NCI-H1048 (cell line): ENCODE measurements at places on chromosomes 16 and 17.

DNA sequence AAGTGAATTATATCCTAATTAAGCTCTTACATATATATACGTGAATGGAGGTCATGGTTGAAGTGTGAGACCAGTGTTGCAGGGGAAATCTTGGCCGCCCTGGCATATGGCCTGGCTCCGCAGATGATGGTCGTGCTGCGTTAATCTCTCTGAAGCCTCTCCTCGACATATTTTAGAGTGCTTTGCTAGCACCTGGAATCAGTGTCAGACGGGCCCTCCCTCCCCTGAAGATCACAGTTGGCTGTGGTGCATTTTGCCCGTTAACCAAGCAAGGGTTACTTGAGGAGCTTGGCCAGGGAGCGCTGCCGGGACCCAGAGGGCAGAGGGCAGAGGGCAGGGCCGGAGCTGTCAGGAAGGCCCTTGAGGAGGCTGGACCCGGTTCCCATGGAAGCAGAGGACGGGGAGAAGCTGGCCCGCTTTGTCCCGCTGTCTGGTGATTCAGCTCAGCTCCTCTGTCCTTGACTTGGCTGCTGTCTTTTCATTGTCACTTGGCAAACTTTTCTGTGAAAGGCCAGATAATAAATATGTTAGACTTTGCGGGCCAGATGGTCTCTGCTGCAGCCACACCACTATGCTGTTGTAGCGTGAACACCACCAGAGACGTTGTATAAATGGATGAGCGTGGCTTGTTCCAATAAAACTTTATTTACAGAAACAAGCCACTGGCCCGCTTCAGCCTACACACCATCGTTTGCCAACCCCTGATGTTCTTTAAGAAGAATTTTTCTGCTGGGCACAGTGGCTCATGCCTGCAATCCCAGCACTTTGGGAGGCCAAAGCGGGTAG, 32.3 kb downstream of the CIBAR2 start:
- no peak for DNase-seq

DNA sequence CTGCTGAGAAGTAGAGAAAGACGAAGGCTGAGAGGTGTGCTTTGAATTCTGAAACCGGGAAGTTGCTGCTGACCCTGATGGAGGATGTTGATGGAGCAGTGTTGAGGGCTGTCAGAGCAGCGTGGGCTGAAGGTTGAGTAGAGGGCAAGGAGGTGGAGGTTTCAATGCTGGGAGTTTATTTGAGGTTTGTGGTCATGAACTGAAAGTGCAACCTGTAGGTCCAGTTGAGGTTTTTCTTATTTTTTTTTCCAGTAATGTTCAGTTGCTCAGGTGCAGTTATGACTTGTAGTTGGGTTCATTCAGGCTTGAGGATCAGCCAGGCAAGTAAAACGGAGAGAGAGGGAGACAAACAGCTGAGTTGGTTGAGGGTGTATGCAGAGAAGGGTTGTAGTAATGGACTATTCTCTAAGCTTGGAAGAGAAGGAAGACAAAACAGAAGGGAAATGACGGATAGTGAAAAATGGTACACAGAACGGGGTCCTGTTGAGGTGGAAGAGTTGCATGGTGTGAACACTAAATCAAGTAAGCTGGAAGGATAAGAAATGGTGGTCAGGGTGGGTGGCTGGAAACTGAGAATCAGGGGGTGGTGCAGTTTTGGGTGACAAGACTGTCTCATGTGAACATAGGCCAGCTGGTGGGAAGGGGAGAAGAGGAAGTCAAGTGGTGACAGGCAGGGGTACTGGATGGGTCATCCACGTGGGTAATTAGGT, 8.7 kb upstream of the UBE2G1 start:
- no peak for DNase-seq

DNA sequence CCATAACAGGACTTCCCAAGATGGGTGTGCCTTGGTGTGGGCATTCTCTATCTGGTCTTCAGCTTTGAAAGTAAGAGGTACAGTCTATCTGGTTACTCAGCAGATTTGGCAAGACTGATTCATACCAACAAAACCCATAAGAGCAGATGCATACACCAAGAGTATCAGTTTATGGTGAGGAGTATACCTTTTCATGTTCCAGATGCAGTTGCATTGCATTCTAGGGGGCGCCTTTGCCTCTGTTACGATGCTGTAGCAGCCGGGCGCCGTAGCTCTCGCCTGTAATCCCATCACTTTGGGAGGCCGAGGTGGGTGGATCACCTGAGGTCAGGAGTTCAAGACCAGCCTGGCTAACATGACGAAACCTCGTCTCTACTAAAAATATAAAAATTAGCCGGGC, 31.1 kb upstream of the CARMIL2 start:
- no peak for DNase-seq

GRCh38 chr16:85369741-85370528, 243.2 kb upstream of the GSE1 start:
- no peak for DNase-seq

GRCh38 chr16:1613211-1613622, 1.1 kb downstream of the CRAMP1 start:
- no peak for DNase-seq

DNA sequence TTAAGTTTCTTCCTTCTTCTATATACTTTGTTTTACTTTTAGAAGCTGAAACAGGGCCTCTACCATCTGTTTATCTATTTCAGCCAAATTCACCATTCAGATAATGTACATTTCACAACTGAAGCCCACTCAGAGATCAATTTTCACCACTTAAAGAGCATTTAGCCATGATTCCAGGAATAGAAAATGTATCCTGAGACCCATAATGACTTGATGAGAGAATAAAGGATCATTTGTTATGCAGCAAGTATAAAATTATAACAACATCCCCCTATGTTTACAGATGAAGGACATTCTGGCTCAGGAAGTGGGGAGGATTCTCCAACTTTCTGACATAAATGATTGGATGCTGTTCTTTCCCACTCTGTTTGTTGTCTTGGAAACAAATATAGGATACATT, 962.1 kb upstream of the EEF2KMT start:
- DNase-seq: no peak

DNA sequence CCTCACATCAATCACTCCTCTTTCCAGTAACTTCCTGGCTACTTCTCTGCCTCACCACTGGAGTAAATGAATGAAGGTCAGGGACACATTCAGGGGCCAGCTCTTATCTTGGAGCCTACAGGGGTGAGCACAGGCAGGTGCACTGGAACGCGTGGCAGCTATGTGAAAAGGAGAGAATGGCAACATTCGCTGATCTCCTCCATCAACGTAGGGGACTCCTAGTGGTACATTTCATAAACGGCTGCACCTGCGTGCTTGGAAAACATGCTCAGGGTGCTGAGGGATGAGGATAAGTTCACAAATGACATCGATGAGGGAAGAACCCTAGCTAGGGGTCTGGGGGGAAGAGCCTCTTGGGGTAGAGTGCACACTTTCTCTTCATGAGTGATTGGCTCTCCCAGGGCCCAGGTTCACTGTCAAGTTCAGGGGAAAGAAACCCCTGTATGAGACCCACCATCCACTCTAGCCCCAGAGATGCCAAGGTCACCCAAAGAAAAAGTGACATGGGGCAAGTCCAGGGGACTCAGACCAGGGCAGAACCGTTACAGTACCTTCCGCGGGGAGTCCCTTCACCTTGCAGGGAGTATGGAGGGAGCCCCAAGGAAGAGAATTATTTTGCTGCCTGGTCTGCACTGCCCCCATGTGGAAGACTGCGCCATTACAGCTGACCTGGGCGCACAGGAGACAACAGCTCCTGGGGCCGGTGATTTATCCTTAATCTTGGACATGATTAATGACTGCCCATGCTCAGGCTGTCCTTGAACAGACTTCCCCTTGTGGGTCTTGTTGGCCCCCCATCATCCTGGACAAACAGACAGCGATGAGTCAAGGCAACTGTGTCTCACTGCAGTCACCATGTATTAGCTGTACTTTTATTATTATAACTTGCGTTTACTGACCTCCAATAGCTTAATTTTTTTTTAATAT, 30.1 kb downstream of the VAC14 start:
- DNase-seq: no peak

DNA sequence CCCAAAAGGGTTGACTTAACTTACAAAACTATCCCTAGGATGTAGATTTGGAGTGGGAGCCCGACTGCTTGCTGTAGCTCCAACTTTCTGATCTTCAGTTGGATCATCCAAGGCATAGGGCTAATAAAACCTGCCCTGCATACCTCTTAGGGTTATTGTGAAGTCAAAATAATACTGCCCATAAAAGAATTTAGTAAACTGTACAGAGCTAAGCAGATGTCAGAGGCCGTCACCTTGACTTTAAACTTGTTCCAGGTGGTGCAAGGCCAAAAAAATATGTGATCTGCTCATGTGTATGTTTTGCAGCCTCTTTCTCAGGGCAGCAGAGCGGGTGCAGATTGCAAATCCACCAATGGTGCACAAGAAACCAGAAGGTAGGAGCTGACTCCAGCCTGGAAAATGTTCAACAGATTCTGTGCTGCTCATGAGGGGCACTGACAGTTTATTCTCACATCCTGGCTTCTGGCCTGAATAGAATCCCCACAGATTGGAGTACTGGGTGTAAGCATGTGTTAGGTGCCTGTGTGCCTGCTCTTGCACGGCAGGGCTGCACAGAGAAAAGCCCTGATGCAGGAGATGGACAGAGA, 180.7 kb downstream of the MAP2K4 start:
- DNase-seq: no peak

GRCh38 chr17:67652433-67652832, 65.3 kb upstream of the NOL11 start:
- DNase-seq: no peak

GRCh38 chr17:57911834-57912673, 43.2 kb downstream of the CUEDC1 start:
- DNase-seq: peak; percentile 64

GRCh38 chr16:88348377-88349152, 34.2 kb upstream of the ZNF469 start:
- DNase-seq: no peak

GRCh38 chr16:1723450-1724147, 17.6 kb downstream of the MAPK8IP3 start:
- no peak for DNase-seq

- DNase-seq: no peak
Measured at GRCh38 chr16:27642756-27643155, 92.8 kb downstream of the KATNIP start.

- DNase-seq: no peak
Measured at GRCh38 chr17:19357351-19357750, 5.2 kb downstream of the B9D1 start.

DNA sequence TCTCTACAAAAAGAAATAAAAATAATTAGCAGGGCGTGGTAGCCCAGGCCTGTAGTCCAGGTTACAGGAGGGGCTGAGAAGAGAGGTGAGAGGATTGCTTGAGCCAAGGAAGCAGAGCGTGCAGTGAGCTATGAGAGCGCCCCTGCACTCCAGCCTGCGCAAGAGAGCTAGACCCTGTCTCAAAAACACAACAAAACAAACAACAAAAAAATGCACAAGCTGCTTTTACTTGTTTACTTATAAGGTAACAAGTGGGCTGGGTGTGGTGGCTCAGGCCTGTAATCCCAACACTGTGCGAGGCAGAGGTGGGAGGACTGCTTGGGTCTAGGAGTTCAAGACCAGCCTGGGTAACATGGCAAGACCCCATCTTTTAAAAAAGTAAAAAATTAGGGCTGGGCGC, 1.7 kb downstream of the CYTH1 start:
- DNase-seq: no peak

- no peak for DNase-seq
Measured at GRCh38 chr16:19502395-19503131, 19.3 kb downstream of the GDE1 start.

GRCh38 chr16:85310868-85311585, 198.8 kb upstream of the CIBAR2 start:
- DNase-seq: no peak

- no peak for DNase-seq
Measured at GRCh38 chr16:54171626-54172537, 114.7 kb downstream of the IRX3 start.

DNA sequence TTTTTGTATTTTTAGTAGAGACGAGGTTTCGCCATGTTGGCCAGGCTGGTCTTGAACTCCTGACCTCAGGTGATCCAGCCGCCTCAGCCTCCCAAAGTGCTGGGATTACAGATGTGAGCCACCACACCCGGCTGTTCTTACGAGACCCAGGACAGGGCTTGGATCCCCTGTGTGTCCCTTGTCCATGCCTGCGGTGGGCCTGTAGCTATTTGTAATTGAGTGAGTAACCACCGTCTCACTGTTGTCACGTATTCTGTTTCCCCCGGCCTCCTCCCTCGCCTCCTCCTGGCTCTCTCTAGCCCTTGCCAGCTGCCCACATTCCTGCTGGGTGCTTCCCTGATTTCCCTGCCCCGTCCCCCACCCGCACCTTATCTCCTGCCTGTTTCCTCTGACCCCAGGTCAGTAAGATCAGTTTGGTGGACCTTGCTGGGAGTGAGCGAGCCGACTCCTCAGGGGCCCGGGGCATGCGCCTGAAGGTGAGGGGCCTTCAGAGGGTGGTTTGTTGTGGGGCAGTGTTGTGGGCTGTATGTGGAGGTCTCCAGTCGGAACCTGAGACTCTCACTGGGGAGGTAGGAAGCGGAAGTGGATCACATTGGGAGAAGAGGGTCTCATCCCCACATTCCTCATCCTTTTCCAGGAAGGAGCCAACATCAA, 5.6 kb downstream of the KIF1C start:
- DNase-seq: no peak

DNA sequence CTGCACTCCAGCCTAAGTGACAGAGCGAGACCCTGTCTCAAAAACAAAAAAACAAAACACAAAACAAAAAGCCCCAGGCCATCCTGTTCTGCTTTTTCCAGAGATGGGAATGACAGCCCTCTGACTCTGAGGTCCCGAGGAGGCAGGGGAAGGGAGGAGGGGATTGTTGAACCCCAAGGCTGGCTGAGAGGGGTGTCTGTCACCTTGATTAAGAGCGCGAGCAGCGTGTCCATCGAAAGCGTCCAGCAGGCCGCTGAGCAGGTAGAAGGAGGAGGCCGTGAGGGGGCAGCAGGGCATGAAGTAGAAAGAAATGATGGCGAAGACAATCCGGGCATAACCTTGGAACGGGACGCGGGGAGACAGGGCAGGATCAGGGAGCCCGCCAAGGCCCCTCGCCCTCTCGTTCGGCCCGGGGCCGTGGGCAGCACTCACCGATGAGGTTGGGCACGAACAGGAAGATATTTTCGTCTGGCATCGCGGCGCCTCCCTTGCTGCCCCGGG, 593 bp downstream of the CDIPT start:
- DNase-seq: no peak

DNA sequence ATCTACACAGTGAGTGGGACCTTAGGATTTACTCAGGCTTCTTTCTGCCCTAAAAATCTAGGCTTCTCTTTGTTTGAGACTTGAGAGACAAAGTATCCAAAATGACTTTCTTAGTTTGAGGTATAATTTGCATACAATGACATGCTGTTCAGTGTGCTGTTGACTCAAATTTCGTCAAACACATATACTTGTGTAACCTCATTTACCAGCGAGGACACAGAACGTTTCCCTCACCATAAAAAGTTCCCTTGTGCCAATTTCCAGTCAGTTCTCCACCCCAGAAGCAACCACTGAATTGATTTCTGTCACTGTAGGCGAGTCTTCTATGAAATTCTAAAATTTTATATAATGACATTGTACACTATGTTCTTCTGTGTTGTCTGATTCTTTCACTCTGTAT, 68.0 kb upstream of the MAF start:
- DNase-seq: no peak
